Inflammatory macrophage treated with lipopolysaccharide for 4 hours (primary cell): ENCODE measurements at places on chromosomes 5 and 9.

DNA sequence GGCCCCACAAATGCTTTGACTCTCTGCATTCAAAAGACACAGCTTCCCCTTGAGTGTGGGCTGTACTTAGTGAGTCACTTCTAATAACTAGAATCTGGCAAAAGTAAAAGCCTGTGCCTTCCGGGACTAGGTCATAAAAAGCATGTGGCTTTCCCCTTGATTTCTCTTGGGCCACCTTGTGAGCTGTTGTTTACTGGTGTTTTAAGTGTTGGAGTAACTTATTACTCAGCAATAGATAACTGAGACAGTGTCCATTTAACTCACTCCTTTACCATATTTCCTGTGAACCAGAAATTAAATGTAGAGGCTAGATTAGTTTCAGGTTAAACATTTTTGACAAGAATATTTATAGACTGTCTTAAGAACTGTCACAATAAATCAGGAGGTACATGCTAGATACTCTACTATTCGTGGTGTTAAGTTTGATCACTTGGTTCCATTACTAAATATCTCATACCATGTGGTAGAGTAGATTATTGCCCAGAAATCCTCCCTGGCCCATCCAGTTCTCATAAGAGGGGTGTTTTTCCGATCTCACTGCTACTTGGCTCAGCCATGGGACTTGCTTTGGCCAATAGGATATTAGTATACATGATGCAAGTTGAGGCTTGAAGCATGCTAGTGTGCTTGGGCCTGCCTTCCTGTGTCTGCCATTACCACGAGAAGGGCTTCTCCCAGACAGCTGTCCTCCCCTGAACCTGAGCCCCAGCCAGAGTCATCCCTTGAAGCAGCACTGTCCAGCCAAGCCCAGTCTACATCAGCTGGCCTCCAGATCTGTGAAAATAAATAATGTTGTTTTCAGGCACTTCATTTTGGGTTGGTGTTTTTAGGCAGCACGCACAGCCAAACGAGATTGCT is 10.4 kb upstream of the CMBL start:
- peak; percentile 37 for DNase-seq

- no peak for DNase-seq
Observed at GRCh38 chr5:136064510-136064909, 35.7 kb downstream of the TGFBI start.

DNA sequence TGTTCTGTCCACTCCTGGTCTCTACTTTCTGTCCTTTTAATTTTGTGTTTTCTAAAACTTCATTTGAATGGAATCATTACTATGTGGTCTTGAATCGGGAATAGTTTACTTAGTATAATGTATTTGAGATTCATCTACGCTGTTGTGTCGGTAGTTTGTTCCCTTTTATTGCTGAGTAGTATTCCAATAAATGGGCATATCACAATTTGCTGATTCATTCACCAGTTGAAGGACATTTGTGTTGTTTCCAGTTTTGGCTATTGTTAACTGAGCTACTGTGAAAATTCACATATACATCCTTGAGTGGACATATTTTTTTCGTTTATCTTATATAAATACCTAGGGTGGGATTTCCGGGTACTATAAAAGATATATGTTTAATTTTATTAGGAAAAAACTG is 19.5 kb upstream of the PPARGC1B start:
- DNase-seq, result no peak

- no peak for DNase-seq
Observed at GRCh38 chr9:136136127-136136925, 17.7 kb upstream of the TMEM250 start.

DNA sequence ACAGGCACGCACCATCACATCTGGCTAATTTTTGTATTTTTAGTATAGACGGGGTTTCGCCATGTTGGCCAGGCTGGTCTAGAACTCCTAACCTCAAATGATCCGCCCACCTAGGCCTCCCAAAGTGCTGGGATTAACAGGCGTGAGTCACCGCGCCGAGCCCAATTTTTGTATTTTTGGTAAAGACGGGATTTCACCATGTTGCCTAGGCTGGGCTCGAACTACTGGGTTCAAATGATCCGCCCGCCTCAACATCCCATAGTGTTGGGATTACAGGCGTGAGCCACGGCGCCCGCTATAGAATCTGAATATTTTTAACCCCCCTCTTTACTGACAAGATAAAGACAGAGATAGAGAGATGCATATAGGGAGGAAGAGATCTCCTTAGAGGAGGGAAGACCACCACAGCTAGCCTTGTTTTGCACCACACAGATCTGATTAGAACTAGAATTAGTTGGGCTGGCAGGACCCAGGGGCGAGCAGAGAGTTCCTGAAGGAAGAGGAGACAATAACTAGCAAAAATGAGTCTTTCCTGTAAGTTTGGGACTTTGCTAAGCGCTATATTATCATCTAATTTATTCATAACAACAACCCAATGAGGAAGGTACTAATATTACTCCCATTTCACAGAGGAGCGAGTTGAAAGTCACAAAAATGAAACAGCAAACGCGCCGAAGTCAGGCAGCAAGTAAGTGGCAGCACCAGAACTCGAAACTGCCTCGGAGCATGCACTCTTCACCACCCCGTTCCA is 1.5 kb upstream of the ANKHD1 start:
- DNase-seq, result no peak

GRCh38 chr9:22356985-22357384 is 89.6 kb upstream of the DMRTA1 start:
- DNase-seq, result no peak

GRCh38 chr5:136089791-136090190 is 42.9 kb upstream of the SMAD5 start:
- DNase-seq, result no peak

GRCh38 chr9:76191493-76191892 is 202.7 kb downstream of the RFK start:
- no peak for DNase-seq

DNA sequence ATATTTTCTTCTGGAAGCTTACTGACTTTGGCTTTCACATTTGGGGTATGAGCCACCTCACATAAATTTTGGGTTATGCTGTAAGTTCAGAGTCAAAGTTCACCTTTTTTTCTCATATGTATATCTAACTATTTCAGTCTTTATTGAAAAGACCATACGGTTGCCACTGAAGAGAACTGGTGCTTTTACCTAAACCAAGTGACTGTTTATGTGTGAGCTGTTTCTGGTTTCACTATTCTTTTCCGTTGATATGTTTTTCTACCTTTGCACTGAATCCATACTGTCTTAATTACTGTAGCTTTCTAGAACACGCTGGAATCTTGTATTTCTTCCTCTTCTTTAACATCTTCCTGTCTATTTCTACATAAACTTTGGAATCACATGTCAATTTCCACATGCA is 36.3 kb upstream of the SPINK5 start:
- no peak for DNase-seq

DNA sequence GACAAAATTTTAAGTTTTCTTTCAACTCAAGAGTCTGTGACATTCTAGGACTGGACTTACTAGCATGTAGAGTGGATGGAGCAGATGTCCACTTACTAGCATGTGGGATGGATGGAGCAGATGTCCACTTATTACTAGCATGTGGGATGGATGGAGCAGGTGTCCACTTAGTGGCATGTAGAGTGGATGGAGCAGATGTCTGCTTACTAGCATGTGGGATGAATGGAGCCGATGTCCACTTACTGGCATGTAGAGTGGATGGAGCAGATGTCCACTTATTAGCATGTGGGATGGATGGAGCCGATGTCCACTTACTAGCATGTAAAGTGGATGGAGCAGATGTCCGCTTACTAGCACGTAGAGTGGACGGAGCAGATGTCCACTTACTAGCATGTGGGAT is 2.4 kb downstream of the SLC36A1 start:
- DNase-seq, result no peak

GRCh38 chr5:123545506-123545905 is 33.5 kb downstream of the CSNK1G3 start:
- peak; percentile 34 for DNase-seq

GRCh38 chr5:103923616-103924168 is 361.1 kb upstream of the NUDT12 start:
- DNase-seq, result no peak

DNA sequence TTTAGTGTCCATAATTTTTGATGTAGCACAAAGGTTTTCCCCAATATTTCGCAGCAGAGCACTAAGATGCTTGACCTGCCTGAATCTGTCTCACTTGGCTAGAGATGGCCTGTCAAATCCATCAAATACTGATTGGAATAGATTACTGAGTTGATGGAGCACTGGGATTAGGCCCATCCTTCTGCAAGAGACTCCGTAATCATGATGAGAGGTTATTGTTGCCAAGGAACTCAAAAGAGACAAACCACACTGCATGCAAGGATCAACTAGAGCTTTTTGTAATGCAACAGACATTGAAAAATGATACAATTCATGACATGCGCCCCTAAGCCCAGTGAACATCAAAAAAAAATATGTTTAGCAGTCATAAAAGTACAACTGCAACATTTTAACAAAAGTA is 585.3 kb upstream of the GRAMD2B start:
- DNase-seq, result no peak

DNA sequence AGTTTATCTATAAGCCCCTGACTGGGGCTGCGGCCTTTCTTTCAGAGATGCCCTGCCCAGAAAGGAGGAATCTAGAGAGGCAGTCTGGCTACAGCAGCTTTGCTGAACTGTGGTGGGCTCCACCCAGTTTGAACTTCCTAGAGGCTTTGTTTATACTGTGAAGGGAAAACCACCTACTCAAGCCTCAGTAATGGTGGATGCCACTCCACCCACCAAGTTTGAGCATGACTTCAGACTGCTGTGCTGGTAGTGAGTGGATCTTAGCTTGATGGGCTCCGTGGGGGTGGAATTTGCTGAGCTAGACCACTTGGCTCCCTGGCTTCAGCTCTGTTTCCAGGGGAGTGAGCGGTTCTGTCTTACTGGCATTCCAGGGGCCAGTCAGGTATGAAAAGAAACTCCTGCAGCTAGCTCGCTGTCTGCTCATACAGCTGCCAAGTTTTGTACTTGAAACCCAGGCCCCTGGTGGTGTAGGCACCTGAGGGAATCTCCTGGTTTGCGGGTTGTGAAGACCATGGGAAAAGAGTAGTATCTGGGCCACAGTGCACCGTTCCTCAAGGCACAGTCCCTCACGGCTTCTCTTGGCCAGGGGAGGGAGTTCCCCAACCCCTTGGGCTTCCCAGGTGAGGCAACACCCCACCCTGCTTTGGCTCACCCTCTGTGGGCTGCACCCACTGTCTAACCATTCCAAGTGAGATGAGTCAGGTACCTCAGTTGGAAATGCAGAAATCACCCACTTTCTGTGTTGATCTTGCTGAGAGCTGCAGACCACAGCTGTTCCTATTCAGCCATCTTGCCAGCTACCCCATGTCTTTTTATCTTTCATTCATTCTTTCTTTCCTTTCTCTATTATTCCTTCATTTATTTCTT is 211.8 kb upstream of the C9orf72 start:
- peak; percentile 76 for DNase-seq

DNA sequence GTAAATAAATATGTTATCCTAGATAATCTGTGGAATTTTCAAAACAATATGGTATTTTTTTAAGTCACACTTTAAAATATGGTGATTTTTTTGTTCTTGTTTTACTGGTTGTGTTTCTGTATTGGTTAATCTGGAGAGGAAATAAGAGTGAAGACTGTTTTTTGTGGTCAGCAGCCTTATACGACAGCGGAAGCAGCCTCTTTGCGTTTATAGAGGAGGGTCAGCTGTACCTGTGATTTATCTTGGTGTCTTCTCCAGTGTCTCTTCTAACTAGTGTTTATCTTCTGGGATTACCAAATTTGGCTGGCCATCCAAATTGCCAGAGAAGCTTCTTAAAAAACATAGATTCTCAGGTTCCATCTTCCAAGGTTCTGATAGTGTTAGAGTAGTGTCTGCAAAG is 58.7 kb downstream of the ICE1 start:
- DNase-seq, result no peak

DNA sequence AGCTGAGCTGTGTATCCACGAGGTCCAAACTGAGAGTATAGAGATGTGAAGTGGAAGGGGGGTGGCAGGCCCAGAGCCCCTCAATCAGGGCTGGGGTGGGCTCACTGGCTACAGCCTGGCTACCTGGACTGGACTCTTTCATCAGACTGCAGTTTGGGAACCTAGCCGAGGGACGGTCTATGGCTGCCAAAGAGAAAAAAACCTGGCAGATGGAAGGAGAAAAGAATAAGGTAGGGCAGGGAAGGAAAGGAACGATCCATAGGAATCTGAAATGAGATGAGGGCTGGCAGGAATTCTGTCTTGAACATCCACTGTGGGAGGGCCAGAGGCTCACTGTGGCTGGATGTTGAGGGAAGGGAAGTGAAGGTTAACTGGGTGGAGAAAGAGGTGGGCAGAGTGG is 224.4 kb upstream of the PANK3 start:
- no peak for DNase-seq

- peak; percentile 74 for DNase-seq
Observed at GRCh38 chr9:127783111-127784008, 2.5 kb upstream of the CDK9 start.

- DNase-seq, result no peak
Observed at GRCh38 chr5:132608107-132608506, 49.9 kb upstream of the IL13 start.

DNA sequence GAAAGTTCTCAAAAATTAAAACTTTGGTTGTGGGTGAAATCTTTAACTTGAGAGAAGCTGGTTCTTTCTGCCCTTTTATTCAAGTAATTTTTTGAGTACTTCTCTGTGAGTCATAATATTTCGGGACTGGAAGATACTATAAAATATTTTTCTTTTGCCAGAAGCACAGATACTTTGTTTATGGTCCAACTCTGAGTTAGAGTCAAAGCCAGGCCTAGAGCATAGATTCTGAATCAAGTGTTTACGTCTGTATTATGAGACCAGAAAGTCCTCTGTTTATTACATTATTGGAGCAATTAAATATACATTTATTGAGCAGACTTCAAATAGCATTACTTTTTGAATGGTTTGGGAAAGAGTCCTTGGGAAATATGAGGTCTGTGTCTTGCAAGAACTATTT is 187.9 kb downstream of the FER start:
- DNase-seq, result no peak

DNA sequence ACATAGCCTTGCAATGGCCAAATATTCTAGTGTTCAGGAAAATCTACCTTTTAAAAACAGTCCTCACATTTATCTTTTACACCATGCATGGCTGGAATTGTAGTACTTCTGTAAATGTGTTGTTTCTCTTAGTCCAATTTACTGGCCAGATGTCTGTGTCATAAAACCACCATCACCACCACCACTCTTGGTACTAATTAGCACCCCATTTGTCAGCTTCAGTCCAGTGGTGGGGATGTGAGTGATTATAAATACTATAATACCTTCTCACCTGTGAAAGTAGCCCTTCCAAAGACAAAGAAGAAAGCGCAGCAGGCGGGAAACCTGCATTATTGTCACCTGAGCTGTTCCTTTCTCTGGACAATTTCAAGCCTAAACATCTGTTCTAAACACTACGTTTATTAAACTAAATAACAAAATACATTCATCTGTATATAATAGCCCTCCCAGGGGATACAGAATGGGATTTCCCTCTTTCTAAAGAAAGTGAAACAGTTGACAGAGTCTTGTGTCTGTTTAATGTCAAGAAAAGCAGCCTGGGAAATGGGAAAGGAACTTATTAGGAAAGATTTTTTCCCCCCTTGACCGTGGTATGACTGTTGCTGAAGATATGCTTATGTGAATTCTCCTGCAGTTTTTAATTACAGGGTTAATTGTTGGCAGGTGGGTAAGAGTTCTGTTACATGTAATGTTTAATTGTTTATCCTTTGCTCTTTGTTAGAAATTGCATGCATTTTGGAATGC is 144.5 kb upstream of the NUDT12 start:
- DNase-seq, result no peak

- DNase-seq, result no peak
Observed at GRCh38 chr9:34220218-34220617, 41.4 kb downstream of the UBAP1 start.
